ENCODE measurements at places on chromosomes 4 and X.

- DNase-seq = no peak
Observed at GRCh38 chrX:39808471-39808917, 289.3 kb downstream of the BCOR start.

DNA sequence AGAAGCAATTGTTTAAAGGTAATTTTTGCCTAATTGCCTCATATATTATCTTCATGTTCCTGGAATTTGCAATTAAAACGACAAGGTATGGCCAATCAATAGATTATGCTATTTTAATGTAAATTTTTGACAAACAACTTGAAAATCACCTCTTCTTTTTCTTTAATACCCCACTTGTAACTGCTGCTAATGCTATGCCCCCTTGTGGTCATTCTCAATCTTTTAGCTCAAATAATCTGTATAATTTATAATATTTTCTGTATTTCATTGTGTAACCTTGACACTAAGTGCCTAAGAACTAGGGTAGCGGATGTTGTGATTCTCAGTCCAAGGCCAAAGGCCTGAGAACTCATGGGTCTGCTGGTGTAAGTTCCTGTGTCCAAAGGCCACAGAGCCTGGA lies 831.7 kb upstream of the POU3F4 start:
- DNase-seq = no peak

- DNase-seq = no peak
Observed at GRCh38 chr4:3677748-3678070, 88.5 kb upstream of the ADRA2C start.

GRCh38 chr4:157898836-157899605 lies 273.8 kb downstream of the GASK1B start:
- DNase-seq = no peak

DNA sequence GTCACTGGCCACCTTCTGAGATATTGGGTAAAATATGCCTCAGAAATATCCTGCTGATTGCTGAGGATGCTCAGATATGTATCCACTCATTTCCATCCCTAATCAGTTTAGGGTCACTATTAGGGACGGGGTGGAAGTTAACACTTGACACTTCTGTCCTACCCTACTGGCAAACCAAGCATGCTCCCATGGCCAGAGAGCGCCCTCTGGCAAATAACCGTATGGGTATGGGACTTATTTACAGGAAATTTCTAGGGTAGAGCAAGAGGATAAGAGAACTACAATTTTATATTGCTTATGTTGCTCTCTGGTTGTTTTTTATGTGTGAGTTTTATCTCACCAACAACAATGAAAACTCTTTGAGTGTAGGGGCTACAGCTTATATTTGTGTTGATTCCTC lies 86.8 kb upstream of the TSPAN7 start:
- no peak for DNase-seq

- DNase-seq = peak; percentile 6
Observed at GRCh38 chrX:334331-334891, 15.8 kb upstream of the GTPBP6 start.

- no peak for DNase-seq
Observed at GRCh38 chrX:22433292-22434070, 160.8 kb downstream of the CBLL2 start.

GRCh38 chrX:69185141-69185540 lies 19.9 kb upstream of the PJA1 start:
- no peak for DNase-seq

- no peak for DNase-seq
Observed at GRCh38 chr4:24742773-24743172, 52.6 kb upstream of the SOD3 start.

DNA sequence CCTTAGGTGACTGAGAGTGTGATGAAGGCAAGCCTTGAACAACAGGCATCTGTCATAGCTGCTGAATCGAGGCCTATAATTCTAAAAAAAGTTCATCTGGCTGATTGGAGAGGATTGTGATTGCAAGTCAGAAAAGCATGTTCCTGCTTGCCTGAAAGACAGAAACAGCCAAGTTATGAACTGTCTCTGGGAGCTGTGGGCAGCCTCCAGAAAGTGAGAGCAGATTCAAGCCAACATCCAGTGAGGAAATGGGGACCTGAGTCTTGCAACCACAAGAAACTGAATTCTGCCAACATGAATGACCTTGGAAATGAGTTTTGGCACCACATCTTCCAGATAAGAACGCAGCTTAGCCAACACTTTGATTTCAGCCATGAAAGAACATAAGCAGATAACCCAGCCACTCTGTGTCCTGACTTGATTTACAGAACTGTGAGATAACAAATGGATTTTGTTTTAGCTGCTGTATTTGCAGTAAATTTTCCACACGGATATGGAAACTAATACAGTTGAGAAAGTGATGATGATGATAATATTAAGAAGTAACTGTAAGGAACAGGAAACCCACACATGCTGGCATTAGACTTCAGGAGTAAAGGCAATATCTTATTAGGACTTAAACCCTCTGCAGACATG lies 240.3 kb upstream of the NDST3 start:
- no peak for DNase-seq

- no peak for DNase-seq
Observed at GRCh38 chrX:132775263-132775823, 183.1 kb downstream of the HS6ST2 start.

DNA sequence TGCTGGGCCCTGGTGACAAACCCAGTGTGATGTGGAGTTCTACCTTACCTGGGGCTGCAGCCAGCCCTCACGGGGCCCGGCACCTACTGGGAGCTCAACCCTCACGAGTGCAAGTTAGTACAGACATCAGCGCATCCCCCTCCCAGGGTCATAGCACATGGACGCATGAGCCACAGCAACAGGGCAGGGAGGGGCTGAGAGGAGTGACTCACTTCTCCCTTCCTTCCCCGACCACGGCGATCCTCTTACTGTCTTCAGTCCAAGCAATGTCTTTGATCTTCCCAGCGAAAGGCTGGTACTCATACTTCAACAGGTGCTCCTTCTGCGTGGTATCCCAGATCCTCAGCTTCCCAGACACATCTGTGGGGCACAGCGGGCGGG lies 17.8 kb downstream of the WDR1 start:
- no peak for DNase-seq

GRCh38 chr4:139535228-139535870 lies 20.7 kb downstream of the SETD7 start:
- no peak for DNase-seq

DNA sequence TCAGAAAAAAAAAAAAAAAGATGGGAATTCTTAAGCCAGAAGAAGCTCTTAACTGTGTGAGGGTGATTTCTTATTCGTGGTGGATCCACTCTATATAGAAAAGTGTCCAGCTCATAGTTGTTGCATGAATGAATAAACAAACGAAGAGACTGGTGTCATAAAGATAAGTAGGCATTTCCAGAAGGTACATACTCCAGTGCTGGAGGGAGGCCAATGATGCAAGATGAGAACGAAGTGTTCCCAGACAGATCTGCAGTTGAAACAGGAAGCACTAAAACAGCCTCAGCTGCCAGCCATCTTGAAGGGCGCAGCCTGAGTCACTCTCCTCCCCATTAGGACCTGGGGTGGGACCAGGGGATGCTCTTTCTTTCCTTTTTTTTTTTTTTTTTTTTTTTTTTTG lies 47.4 kb upstream of the HOPX start:
- DNase-seq = no peak

- no peak for DNase-seq
Observed at GRCh38 chr4:1035510-1035909, 24.1 kb downstream of the FGFRL1 start.

GRCh38 chrX:95076449-95076848 lies 1402.4 kb downstream of the FAM133A start:
- DNase-seq = no peak

- no peak for DNase-seq
Observed at GRCh38 chr4:86220121-86220520, 139.7 kb downstream of the MAPK10 start.

DNA sequence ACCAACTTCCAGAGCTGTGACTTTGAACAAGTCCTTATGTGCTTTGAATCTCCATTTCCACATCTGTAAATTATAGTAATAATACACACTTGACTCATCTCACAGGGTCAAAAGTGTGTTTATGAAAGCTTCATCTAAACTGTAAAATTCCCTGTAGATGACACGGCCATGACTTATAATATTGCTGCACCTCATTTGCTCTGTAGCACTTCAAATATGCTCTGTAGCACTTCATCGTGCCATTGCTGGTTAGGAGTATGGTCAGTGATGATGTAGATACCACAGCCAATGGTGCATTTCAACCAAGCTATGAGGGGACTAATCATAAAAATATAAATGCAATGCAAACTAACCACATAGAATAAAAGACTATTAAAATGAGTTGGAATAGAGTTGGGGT lies 318.6 kb downstream of the ANK2 start:
- no peak for DNase-seq

- DNase-seq = no peak
Observed at GRCh38 chrX:13008189-13008533, 33.3 kb downstream of the TMSB4X start.

DNA sequence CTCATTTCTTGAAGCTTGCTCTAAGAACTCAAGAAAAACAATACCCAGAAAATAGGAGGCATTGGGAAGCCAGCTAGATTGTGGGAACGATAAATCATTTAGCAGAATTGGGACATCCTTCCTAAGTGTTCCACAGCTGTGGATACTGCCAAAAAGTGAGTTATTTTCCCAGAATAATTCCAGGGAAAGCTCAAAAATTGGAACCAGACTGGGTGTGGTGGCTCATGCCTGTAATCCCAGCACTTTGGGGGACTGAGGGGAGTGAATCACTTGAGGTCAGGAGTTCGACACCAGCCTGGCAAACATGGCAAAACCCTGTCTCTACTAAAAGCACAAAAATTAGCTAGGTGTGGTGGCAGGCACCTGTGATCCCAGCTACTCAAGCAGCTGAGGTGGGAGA lies 68.2 kb upstream of the GK2 start:
- DNase-seq = no peak

- DNase-seq = no peak
Observed at GRCh38 chr4:139841464-139842195, 176.0 kb downstream of the MGST2 start.

DNA sequence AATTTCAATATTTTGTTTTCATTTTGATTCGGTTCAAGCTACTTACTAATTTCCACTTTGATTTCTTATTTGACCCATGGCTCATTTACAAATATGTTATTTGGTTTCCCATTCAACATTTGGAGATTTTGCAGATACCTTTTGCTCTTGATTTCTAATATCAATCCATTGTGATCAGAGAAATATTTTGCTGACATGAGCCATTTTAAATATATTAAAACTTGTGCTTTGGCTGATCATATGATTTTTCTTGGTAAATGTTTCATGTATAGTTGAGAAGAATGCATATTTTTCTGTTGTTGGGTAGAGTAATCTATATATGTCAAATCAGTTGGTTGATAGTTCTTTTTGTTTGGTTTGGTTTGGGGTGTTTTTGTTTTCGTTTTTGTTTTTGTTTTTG lies 95.0 kb downstream of the GASK1B start:
- no peak for DNase-seq

DNA sequence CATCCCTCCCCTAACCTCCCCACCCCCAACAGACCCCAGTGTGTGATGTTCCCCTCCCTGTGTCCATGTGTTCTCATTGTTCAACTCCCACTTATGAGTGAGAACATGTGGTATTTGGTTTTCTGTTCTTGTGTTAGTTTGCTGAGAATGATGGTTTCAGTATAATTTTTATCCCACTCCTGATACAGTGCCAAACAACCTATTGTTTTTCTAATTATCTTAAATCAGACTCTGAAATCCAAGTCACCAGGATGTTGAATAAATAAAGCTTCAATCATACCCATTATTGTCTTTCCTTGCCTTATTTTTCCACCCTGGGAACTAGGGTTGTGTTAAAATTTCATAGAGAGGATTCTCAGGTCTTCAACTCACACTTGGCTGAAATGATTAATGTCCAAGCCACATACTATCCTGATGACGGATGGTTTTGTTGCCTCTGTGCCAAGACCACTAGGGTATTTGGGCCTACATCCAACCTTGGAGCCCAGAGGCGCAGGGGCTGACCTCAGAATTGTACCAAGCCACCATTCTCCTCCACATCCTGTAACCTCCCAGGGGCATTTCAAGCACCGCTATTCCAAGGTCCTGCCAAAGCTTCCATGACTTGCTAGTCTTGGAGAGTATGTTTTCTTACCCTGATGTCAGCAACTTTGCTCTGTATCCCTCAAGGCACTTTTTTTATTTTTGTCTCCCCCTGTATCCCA lies 332.4 kb downstream of the ARHGAP24 start:
- DNase-seq = no peak

- DNase-seq = no peak
Observed at GRCh38 chrX:115898382-115899001, 272.1 kb upstream of the AGTR2 start.

GRCh38 chrX:30308263-30309138 lies 689 bp downstream of the NR0B1 start:
- DNase-seq = no peak

- no peak for DNase-seq
Observed at GRCh38 chr4:47050761-47051725, 19.7 kb downstream of the GABRB1 start.

DNA sequence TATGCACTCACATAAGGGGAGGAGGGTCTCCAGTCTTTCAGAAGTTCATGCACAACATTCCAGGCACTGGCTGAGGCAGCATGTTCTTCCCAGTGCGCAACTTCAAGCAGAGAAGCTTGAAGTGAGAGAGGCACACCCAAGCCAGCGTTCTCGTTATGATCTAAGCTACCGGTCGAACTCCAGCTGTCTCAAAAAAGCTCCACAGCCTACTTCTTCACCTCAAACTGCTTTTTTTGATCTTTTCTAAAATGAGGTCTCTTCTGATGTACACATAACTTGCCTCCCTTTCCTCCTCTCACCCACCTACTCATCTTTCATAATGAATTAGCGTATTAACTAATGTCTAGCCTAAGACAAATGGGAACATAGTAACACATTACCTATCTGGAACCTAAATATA lies 25.3 kb downstream of the GPC4 start:
- DNase-seq = no peak

GRCh38 chr4:39635023-39635422 lies 3.6 kb downstream of the SMIM14 start:
- no peak for DNase-seq

- DNase-seq = no peak
Observed at GRCh38 chr4:63787326-63787725, 621.9 kb downstream of the TECRL start.

GRCh38 chr4:156137679-156138473 lies 184.2 kb upstream of the CTSO start:
- no peak for DNase-seq

- DNase-seq = no peak
Observed at GRCh38 chrX:47184486-47184885, 9.1 kb upstream of the UBA1 start.

DNA sequence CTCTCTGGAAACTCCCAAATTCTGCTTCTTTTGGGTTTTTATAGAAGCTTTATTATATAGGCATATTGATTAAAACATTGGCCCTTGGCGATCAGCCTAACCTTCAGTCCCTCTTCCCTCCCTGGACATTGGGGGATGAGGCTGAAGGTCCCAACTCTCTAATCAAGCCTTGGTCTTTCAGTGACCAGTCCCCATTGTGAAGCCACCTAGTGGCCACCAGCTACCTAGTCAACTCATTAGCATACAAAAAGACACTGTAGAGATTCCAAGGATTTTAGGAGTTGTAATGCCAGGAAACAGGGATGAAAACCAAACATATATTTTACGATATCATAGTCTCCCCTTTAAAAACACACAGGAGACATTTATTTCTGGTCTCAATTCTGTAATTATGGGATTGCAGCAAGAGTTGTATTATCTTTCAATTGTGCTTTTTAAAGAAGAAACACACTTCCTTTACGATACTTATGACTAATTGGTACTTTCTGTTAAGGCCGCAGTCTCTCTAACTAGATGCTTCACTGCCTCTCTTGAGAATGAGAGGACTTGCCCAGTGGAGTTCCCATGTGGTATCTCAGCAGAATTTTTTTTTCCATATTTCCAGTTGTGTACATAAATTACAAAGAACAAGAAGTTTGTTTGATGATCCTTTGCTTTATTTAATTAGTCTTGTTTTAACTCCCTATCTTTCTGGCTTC lies 58.2 kb downstream of the WDR17 start:
- DNase-seq = no peak

All from activated naive CD4-positive, alpha-beta T cell treated with anti-CD3 and anti-CD28 coated beads, Interleukin-2, amount 50 U/mL, for 16 hours (primary cell).